ENCODE measurements at places on chromosomes 16 and 17. TPM values are rescaled to one million over a fixed set of nuclear protein-coding genes. Genes with fewer than 3 reads are reported as not detected.

KRT28 gene
- not detected for polyA plus RNA-seq

- no peak overlapping the region for H3K27ac ChIP-seq
- peaks cover 26% of the 10 kb centered on the region for H3K27me3 ChIP-seq
- no peaks in the 10 kb centered on the region for H3K36me3 ChIP-seq
- peak; percentile 49 for DNase-seq
- H3K4me3 ChIP-seq = no peak overlapping the region
These were observed 10.1 kb upstream of the CA4 start for GRCh38 chr17:60139438-60140285.

- no peaks in the 10 kb centered on the region for H3K4me1 ChIP-seq
- H3K27me3 ChIP-seq = no peaks in the 10 kb centered on the region
- H3K4me3 ChIP-seq = no peak overlapping the region
These were observed 33.5 kb upstream of the DNAH9 start for GRCh38 chr17:11564589-11565380.

DNA sequence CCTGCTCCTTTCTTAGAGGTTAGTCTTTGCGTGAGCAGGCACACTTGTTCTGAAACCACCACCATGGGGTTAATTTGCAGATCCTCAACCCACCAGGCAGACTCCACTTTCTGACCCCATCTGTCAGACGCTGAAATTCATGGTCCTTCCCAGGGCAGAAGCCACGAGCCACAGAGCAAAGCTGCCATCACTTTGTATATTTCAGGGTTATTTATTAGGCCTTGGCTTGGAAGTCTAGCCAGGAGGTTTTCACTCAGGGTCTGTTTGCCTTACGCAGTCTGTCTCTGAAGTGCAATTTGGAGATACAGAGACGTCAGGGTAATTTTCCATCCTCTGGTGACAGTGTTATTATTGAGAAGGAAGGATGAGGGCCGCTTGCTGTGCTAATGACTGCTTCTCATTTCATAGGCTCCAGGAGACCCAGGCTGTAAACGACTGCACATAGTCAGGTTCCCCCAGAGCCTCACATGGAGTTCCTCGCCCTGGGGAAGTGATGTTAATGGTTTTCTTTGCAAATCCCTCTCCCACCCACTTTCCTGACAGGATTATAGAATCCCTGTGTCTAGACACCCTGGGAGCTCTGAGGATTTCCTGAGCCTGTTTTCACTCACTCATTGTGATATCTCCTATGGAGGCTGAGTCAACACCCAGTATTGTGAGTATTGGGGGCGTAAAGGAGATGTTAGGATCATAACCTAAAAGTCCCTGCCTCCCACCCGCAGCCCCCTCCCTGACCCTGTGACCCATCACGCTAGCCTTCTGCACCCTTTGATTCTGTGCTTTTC lies 269.0 kb downstream of the ABCC12 start:
- H3K4me3 ChIP-seq = no peak overlapping the region
- no peaks in the 10 kb centered on the region for H3K36me3 ChIP-seq
- H3K27me3 ChIP-seq = no peaks in the 10 kb centered on the region

GRCh38 chr17:28334171-28334570 lies 1.1 kb downstream of the IFT20 start:
- H3K27me3 ChIP-seq = no peaks in the 10 kb centered on the region
- no peak overlapping the region for H3K4me3 ChIP-seq
- H3K27ac ChIP-seq = no peak overlapping the region
- peaks cover 10% of the 10 kb centered on the region for H3K4me1 ChIP-seq
- peaks cover 4% of the 10 kb centered on the region for H3K36me3 ChIP-seq

DNA sequence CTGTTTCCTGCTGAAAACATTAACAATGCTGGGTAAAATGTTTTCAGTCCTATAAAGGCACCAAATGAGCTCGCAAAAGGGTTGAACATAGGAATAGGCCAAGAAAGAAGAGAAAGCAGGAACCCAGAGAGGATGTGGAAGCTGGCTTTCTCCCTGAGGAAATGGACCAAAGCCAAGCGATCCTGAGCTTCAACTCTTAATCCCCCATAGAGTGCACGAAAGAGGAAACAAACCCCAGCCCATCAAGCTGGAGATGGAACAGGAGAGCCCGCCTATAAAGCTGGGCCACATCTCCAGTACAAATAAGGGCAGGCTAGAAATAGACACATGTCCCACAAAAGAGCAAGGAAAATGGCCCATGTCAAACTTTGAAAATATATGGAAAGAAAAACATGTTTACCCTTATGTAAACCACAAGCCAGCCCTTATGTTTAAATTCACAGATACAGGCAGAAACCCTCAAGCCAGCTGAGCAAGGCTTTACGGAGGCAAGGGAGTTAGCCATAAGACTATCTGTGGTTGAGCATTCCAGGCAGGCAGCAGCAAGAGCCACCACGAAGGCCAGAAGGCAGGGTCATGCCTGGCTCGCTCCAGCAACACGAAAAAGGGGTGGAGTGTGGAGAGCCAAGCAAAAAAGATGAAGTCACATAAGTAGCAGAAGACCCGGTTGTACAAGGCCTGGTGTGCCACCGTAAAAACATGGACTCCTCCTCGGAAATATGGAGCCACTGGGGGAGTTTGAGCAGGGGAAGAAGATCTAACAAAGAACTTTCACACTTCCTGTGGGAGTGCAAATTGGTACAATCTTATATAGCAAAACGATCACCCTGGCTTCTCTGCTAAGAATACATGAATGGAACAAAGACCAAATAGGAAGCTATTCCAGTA lies 27.8 kb downstream of the COPRS start:
- no peaks in the 10 kb centered on the region for H3K36me3 ChIP-seq
- H3K4me3 ChIP-seq = no peak overlapping the region
- H3K27me3 ChIP-seq = no peaks in the 10 kb centered on the region
- H3K27ac ChIP-seq = no peak overlapping the region
- DNase-seq = no peak

DNA sequence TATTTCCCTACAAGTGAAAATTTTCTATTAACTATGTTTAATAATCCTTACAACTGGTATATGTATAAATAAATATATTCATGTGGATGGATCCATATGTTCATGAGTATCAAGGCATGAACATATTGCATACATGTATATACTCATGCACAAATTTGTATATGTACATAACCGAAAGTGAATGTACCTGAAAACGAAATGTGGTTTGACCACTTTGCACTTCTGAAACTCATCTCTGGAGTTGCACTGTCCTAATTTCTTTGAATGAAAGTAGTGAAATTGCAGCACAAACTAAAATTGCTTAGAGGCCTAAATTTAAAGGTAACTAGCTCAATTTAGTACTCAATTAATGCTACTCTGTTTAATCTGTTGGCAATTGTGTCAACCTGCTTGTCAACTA lies 27.4 kb upstream of the GNAO1 start:
- no peaks in the 10 kb centered on the region for H3K36me3 ChIP-seq
- no peaks in the 10 kb centered on the region for H3K27me3 ChIP-seq
- DNase-seq = no peak
- no peak overlapping the region for H3K4me3 ChIP-seq
- H3K27ac ChIP-seq = no peak overlapping the region
- H3K4me1 ChIP-seq = no peaks in the 10 kb centered on the region

GRCh38 chr16:83943516-83944050 lies 9.5 kb upstream of the OSGIN1 start:
- H3K4me1 ChIP-seq = no peaks in the 10 kb centered on the region
- no peaks in the 10 kb centered on the region for H3K36me3 ChIP-seq
- no peaks in the 10 kb centered on the region for H3K27me3 ChIP-seq

DNA sequence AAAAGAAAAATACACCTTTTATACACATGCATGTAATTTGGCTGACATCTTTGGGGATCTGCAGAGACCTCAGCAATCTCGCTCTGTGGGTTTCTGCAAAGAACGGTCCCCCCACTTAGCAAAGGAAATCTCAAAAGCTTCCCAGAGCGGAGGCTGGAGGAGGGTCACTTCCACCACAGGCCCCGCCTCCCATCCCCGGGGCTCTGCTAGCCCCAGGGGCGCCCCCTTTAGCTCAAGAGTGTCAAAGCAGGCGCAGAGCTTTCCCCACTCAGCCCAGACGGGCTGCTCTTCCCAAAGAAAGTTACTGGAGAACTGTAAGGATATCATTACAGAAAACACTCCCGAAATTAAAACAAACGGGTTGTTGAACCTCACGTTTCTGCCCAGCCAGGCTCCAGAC lies 11.4 kb downstream of the SLC13A5 start:
- DNase-seq = no peak
- no peaks in the 10 kb centered on the region for H3K27me3 ChIP-seq
- no peak overlapping the region for H3K4me3 ChIP-seq

- H3K4me1 ChIP-seq = no peaks in the 10 kb centered on the region
- H3K36me3 ChIP-seq = no peaks in the 10 kb centered on the region
- H3K27me3 ChIP-seq = no peaks in the 10 kb centered on the region
- H3K27ac ChIP-seq = peak overlapping the region; percentile 81
- DNase-seq = peak; percentile 44
These were observed 589 bp downstream of the CLCN7 start for GRCh38 chr16:1474082-1474795.

- peak overlapping the region; percentile 67 for H3K27ac ChIP-seq
- DNase-seq = peak; percentile 43
- H3K27me3 ChIP-seq = no peaks in the 10 kb centered on the region
- H3K4me3 ChIP-seq = peak overlapping the region; percentile 12
- H3K4me1 ChIP-seq = no peaks in the 10 kb centered on the region
- no peaks in the 10 kb centered on the region for H3K36me3 ChIP-seq
These were observed 59.4 kb upstream of the XYLT1 start for GRCh38 chr16:17529982-17530760.

MPP2 gene
- 1.1 TPM for polyA plus RNA-seq

GRCh38 chr17:37392024-37392590 lies 14.5 kb downstream of the ACACA start:
- H3K27me3 ChIP-seq = no peaks in the 10 kb centered on the region
- H3K4me3 ChIP-seq = no peak overlapping the region
- DNase-seq = peak; percentile 45
- H3K27ac ChIP-seq = peak overlapping the region; percentile 68
- peaks cover 16% of the 10 kb centered on the region for H3K4me1 ChIP-seq

GRCh38 chr16:15986261-15986660 lies 36.8 kb downstream of the ABCC1 start:
- no peak overlapping the region for H3K27ac ChIP-seq
- no peak for DNase-seq
- no peaks in the 10 kb centered on the region for H3K4me1 ChIP-seq
- no peaks in the 10 kb centered on the region for H3K27me3 ChIP-seq
- no peak overlapping the region for H3K4me3 ChIP-seq
- H3K36me3 ChIP-seq = peaks cover 3% of the 10 kb centered on the region

CNTNAP4 gene
- polyA plus RNA-seq = 0.10 TPM
